ENCODE measurements at places on chromosomes 6 and 20. TPM values are rescaled to one million over a fixed set of nuclear protein-coding genes. Genes with fewer than 3 reads are reported as not detected.

Gene FOXQ1
- total RNA-seq, result not detected

Gene EYS
- not detected for total RNA-seq

Gene TCP11
- not detected for total RNA-seq

Gene DYNLT2
- total RNA-seq, result 1.7 TPM

Gene NCOA7
- 59.6 TPM for total RNA-seq

Gene AIF1
- total RNA-seq, result 98.1 TPM

All from activated T-cell treated with anti-CD3 and anti-CD28 coated beads, Interleukin-2, amount 50 U/mL, for 72 hours (primary cell).